ENCODE measurements at places on chromosomes 5 and 9.

DNA sequence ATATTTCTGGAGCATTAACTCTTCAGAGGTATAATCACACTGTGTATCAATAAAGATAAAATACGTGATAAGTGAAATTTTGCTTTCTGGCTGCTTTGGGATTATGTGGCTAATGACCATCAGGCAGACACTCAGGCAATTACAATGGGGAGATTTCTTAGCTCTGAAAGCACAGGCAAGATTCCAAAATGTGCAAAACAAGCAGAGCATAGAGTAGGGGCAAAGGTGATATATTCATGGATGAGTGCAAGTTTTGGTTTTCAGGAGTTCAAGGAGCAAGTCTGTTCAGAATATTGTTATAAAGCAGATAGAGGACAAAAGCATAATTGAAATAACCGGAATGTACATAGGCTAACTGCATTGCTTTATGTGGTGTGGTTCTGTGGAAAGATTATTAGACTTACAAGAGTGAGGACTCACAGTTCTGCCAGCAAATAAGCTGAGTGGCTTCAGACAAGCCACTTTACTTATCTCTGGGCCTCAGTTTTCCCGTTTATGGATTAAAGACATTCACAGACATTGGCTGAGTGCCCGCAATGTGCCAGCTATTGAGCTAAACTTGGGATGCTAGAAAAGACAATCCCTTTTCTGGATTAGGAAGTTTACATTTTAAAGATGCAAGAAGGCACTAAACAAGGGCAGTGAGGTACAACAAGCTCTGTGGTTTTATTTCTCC lies 945.6 kb upstream of the ARRDC3 start:
- DNase-seq = no peak

- no peak for DNase-seq
Observed at GRCh38 chr5:14185326-14186058, 42.4 kb downstream of the TRIO start.

- DNase-seq = no peak
Observed at GRCh38 chr5:53023969-53024368, 34.8 kb downstream of the ITGA2 start.

DNA sequence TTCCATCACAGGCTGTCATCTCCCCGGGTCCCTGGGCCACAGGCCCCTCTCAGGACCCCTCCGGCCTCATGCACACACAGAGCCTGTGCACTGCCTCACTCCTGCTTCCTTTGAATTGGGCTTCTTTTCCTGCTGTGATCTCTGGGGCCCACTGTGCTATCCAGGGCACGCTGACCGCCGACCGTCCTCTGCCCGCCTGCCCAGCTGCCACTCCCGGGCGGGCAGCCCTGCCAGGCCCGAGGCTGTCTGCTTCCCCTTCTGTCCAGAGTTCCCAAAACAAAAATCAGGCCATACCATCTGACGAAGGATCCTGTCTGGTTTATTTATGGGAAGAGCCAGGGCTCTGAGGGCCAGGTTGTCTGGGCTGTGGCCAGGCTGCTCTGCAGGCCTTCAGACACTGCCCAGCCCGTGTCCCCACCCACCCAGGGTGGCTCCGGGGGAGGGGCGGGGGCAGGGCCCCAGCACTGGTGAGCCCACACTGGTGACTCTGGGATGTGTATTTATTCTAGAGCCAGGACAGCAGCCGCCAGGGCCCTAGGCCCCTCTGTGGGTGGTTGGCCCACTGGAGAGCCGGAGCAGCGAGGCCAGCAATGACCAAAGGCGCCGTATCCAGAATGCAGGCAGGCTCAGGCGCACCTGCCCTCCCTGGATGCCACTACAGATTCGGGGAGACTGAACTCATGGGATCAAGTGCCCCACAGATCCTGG lies 57.0 kb downstream of the ADAMTS2 start:
- no peak for DNase-seq

- no peak for DNase-seq
Observed at GRCh38 chr9:99166149-99166548, 55.6 kb downstream of the ALG2 start.

All from NCI-H446 treated with DMSO at 0.1 percent for 48 hours (cell line).